ENCODE measurements at places on chromosomes 5 and 9.
A peak's percentile ranks its signal among the peaks of the same experiment; 100 is the strongest.

DNA sequence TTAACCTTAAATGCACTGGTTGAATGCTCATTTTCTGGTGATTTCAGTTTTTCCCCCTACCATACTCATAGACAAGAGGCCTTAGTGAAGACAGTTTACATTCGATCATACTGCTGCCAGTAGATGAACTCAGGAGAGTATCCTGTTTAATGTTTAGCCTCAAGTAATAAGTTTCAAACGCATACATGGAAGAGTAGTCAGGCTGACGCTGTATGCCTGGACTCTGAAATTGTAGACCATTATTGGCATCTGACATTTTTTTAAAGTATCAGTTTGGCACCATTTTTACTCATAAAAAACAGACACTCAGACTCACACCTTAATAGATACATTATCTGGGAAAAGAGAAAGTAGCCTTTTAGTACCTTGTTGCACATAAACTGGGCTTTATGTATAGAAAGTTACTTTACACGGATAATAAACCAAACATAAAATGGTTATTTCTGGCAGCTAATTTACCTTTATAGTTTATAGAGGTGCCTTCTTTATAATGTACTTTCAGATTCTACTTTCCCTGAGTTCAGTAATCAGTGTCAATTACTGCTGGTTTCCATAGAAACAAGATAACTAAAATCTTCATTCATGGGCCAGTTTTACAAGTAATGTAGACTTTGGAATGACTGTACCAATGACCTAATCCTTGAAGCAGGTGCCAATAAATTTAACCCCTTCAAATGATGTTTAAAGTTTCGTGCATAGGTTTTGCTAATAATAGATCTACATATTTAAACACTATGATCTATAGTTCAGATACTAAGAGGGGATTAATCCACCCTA is 183.8 kb upstream of the ITGA1 start:
- DNase-seq, result no peak

DNA sequence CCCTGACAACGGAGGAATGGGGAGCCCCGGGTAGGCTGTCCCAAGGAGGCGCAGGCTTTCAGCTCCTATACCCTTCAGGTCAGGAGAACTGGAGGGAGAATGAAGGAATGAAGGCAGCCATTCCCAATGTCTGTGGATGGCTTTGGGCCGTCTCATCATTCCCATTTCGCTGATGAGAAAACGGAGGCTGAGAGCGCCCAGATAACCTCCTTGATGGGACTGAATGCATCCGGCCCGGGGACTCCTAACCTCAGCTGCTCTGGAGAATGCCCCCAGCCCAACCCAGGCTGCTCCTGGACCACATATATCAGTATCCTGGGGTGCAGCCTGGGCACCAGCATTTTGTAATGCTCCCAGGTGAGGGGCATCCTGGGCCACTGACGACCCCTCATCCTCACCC is 52.6 kb upstream of the RNU6ATAC start:
- DNase-seq, result no peak

DNA sequence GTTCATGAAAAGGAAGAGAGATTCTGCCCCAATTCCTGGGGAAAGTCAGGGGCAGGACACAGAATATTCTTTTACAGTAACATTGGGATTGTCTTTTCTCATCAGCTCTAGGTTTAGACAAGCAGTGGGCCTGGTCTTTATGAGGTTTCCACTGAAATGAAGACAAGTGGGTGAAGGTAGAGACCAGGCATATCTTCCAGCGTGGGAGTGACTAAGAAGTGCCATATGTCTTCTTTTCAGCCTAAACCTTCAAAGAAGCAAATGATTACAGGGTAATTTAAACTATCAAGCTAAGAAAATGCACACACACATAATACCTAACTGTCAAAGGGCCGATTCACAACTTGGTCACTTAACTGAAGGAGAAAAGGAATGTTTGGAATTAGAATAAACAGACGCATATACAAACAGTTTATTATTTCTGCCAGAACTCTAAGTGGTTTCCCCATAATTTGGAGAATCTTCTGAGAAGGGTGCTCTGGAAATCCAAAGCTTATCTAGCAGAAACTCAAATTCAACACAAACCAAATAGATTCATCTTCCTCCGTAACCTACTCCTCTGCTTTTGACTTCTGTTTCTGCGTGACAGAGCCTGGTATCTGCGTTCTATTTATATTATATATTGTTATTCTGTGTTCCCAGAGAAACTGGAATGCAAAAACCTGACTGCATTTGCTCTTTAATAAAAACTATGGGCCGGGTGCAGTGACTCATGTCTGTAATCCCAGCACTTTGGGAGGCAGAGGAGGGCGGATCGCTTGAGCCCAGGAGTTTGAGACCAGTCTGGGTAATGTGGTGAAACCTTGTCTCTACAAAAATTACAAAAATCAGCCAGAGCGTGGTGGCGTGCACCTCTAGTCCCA is 22.0 kb upstream of the TEK start:
- no peak for DNase-seq

DNA sequence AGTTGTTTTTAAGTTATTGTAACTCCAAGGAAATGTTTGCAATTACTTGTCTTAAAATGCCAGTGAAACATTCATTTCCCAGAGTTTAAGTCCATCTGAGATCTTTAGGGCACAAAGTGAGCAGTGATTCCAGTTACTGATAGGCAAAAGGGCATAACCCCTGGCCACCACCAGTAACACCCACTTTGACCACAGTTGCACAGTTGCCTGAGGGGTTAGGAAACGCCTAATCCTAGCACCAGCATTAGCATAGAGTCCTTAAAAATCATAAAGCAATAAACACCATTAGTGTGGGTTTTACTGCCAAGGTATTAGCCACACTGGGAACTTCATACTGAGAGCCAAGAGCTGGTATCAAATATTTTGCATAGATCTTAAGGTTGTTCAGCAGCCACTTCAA is 143.9 kb downstream of the SNCAIP start:
- no peak for DNase-seq

DNA sequence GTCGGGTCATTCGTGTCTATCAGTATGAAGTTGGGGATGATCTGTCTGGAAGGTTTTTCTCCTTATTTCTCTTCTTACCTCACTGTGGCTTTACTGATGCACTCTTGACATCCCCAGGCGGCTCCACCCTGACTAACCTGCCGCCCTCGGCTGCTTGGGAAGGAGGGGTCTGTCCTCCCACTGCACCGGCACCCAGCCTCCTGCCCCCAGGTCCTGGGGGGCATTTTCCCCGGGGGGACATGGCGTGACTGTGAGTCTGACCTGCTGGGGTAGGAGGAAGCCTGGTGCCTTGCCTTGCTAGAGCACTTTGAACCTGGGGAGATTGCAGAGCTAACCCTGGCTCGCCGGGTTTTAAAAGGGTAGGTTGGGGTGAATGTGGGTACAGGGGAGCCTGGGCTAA is 27.5 kb downstream of the DYNC2I2 start:
- DNase-seq, result no peak

- no peak for DNase-seq
Observed at GRCh38 chr5:73691302-73692080, 65.5 kb downstream of the ARHGEF28 start.

GRCh38 chr9:136370687-136371532 is 2.6 kb downstream of the CARD9 start:
- DNase-seq, result no peak

DNA sequence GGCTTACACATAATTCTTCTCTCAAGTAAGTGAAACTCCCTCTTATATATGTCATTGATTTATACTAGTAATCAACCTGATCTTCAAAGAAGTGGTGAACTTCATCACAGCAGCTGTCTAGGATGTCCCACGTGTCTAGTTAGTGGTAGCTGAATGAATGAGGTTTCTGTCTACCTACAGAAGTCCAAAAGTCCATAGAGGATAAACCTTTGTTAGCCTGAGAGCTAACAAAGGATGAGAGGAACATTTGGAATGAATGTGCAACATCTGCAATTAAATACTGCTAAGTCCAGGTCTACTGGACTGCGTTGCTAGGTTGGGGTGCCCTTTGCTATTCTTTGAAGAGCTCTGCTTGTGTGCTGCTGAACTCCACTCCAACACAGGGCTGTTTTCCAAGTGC is 213.8 kb upstream of the DAP start:
- DNase-seq, result no peak

- DNase-seq, result no peak
Observed at GRCh38 chr9:135930446-135931345, 23.4 kb upstream of the CAMSAP1 start.

- DNase-seq, result no peak
Observed at GRCh38 chr9:114761523-114761922, 44.3 kb downstream of the TNFSF15 start.

DNA sequence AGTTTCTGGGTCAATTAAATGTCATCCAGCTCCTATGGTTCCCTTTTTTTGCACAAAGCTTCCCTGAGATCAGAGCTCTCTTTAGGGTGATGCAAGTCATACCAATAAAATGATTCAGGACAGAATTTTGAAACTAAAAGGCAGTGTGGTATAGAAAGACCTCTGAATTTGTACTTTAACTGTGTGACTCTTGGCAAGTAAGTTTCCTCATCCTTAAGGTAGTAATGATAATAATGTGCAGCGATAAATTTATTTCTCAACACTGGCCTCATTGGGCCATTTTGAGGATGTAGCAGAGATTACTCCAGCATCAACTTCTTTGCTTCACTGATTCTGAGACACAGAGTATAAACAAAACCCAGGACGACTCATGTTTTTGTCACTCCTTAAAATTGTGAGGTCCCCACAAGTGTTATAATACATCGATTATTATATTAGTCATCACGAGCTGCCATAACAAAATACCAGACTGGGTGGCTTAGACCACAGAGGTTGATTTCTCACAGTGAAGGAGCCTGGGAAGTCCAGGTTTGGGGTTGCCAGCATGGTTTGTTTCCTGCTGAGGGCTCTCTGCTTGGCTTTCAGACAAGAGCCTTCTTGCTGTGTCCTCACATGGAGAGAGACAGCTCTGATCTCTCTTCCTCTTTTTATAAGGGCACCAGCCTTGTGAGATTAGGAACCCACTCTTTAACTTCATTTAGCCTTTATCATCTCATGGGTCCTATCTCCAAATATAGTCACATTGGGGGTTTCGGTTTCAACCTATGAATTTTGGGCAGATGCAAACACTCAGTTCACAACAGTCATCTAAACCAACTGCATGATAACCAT is 293.0 kb downstream of the ZNF608 start:
- no peak for DNase-seq

- DNase-seq, result peak; percentile 42
Observed at GRCh38 chr9:97889941-97890887, 32.1 kb downstream of the TRMO start.

- no peak for DNase-seq
Observed at GRCh38 chr5:139387611-139388197, 2.0 kb downstream of the MZB1 start.

- no peak for DNase-seq
Observed at GRCh38 chr5:116002116-116002906, 30.0 kb upstream of the ARL14EPL start.

DNA sequence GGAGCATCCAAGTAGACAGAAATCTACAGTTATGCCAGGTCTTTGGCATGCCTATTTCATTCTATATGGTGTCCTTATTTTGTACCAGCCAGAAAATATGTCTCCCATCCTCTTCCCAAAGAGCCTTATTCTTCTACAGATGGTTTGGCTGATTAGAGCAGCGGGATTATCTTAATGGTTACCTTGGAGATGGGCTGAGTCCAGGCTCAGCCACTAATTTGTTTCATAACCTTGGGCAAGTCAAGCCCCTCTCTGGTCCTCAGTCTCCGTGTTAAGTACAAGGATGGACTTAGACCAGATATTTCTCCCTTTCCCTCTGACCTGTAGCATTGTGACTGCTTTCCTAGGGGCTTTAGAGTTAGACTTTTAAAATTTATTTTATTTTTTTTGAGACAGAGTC is 11.1 kb upstream of the GLE1 start:
- no peak for DNase-seq

- no peak for DNase-seq
Observed at GRCh38 chr9:131310833-131311554, 21.5 kb downstream of the PLPP7 start.

- peak; percentile 39 for DNase-seq
Observed at GRCh38 chr9:107794259-107794658, 304.7 kb upstream of the KLF4 start.

- DNase-seq, result no peak
Observed at GRCh38 chr5:128669803-128670202, 131.8 kb upstream of the FBN2 start.

DNA sequence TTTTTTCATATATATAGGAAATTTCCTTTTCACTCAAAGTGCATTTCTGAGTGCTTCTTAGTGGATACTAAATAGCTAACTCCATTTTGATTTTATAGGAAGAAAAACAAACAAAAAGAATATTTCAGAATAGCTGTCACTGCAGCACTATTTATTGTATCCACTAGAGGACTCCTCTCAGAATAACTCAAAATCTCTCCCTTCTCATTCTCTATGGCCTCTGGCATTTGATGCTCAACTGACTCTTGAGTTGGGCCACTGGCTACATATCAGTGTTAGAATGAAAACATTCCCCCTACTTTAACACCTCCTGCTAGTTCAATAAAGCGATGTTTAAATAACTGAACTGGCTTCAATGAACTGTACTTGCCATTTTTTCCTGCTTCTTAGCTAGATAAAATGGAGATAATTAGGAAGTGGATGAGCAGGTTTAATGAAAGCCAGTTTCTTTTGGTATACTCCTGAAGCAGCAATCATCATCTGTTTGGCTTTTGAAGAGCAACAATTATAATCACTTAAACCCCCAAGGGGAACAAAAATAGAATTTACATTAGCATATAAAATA is 16.6 kb upstream of the ELAVL2 start:
- no peak for DNase-seq

- DNase-seq, result no peak
Observed at GRCh38 chr9:29332789-29333188, 1759.5 kb upstream of the C9orf72 start.

- DNase-seq, result no peak
Observed at GRCh38 chr5:55177078-55177477, 4.1 kb upstream of the CDC20B start.

- DNase-seq, result no peak
Observed at GRCh38 chr5:72612810-72613209, 105.6 kb upstream of the ZNF366 start.

GRCh38 chr9:115220319-115221005 is 102.5 kb upstream of the TNC start:
- no peak for DNase-seq

- no peak for DNase-seq
Observed at GRCh38 chr5:45695804-45696156, 400 bp downstream of the HCN1 start.

DNA sequence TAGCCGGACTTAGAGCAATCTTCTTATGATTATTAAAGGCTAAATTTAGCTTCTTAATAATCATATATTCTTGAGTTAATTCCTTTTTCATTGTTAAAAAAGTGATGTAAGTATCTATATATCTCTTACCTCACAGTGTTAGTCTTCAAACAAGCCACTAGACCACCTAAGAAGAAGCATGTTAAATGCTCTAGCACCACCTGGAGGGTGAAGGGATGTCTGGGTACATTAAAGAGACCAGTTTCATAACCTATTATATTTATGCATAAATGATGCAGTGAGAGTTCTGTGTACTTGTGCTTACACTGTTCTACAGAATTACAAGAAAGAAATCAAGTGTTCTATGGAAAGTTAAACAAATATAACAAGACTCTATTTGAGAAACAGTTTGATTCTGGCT is 55.9 kb upstream of the SLCO6A1 start:
- no peak for DNase-seq
